ENCODE measurements at places on chromosomes 16 and 17. TPM values are rescaled to one million over a fixed set of nuclear protein-coding genes. Genes with fewer than 3 reads are reported as not detected.

MYO15A gene
- 0.76 TPM for total RNA-seq

KIF2B gene
- not detected for total RNA-seq

C17orf78 gene
- not detected for total RNA-seq

MCRIP2 gene
- 43.0 TPM for total RNA-seq

CA10 gene
- total RNA-seq: not detected

PTX4 gene
- 0.26 TPM for total RNA-seq

STAT5B gene
- total RNA-seq: 203 TPM

DHX38 gene
- 108 TPM for total RNA-seq

NXPH3 gene
- not detected for total RNA-seq

DNASE1 gene
- 52.7 TPM for total RNA-seq

DNAJA3 gene
- 73.8 TPM for total RNA-seq

NPIPA5 gene
- 3.5 TPM for total RNA-seq

OR2C1 gene
- 0.26 TPM for total RNA-seq

SRSF1 gene
- 264 TPM for total RNA-seq

ATP2A1 gene
- total RNA-seq: 0.95 TPM

CCT6B gene
- 1.9 TPM for total RNA-seq

DNAH9 gene
- total RNA-seq: not detected

NPIPA8 gene
- total RNA-seq: 0.36 TPM

Measured in T-cell (primary cell).